ENCODE measurements at places on chromosomes 13 and 19.

- no peak for DNase-seq
These were observed 260.8 kb downstream of the EFNB2 start for GRCh38 chr13:106274551-106275203.

DNA sequence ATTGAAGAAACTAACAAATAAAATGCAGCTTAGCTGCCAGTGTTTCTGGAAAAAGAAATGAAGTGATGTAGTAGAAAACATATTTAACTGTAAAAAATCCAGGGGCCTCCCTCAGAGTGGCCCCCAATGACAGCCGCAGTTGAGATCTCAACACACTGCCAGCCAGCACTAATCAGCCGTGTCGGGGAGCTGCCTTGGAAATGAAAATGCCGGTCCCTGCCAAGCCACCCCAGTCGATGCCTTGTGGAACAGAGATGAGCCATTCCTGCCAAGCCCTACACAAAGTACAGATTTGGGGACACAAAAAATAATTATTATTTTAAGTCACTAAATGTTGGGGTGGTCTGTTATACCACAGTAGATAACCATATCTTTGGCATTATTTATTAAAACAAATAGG is 1342.4 kb downstream of the EFNB2 start:
- DNase-seq = no peak

DNA sequence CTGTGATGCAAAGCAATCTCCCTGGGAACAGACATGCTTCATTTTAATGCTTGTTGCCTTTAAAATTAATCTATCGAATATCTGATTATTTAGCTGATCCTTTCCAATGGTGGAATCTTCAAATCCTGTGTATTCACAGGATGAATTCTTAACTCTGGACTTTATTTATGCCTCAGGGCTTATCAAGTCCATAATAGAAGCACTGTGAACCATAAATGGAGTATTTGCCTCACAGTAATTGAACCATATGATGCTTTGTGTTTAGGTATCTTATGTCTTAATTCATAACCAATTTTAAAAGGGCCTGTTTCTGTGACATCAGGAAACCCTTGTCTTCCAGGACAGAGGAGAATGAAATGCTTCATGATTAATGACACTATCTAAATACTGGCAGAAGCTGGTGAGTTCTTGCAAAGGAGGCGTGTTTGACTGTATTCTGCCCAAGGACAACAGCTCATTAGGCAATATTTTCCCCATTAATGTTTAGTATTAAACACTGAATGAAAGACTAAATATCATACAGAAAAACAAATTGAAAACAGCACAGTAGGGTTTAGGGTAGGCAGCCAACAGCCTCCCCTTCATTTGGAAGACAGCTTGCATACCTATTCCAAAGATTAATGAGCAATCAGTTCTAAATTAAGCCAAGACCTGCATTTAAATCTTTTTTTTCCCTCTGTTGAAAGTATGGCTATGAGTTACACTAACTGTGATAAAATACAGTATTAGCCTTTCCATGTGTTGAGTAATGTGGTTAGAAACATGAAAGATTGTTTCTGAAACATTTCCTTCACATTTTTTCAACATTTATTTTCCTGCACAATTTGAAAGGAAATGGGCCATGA is 709.4 kb downstream of the PCDH9 start:
- no peak for DNase-seq

DNA sequence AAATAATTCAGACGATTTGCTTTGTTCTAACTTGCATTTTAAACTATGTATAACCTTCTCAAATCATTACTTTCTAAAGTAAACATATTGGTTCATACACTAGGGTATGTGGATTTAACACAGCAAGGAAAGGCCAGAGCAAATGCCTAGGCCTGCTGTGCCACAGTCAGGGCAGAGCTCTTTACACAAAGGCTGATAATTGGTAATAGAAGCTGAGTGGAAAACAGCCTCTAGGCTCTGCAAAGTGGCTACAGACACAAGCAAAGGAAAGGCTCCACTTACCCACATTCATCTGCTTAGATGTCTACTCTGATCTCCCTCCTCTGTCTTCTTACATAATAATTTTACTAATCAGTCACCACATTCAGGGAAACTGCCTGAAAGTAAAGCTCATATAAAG is 382.9 kb downstream of the OLFM4 start:
- no peak for DNase-seq

DNA sequence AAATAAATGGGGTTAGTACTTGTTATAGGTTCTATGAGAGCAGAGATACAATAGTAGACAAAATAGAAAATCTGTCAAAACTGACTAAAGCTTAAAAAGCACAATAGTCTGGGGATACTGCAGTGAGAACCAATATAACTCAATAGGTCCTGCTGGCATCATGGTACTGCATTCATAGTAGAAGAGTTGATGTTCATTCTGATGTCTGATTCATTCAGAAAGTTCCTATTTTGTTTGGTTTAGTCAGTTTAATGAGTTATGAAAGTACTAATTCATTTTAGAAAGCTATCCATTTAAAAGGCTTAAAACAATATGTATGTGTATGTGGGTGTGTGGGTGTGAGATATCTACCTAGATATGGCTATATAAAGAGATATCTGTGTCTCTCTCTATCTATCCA is 152.8 kb downstream of the LHFPL6 start:
- no peak for DNase-seq

DNA sequence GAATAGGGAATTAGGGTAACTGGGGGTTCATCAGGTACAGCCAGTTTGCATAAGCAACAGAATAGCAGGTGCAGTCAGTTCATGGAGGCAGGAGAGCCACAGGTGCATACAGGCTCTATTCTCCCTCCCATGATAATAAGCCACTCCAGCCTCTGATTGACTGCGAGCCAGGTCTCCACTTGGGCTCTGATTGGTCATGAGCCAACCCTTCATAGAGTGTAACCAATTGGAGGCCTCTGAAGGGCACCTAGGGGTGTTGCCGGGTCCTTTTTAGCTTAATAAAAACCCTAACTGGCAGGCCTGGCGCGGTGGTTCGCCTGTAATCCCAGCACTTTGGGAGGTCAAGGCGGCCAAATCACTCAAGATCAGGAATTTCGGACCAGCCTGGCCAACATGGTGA is 8.7 kb upstream of the CKM start:
- no peak for DNase-seq
